Naive B cell (primary cell): ENCODE measurements at places on chromosomes 4 and X. TPM values are rescaled to one million over a fixed set of nuclear protein-coding genes. Genes with fewer than 3 reads are reported as not detected.

- H3K36me3 ChIP-seq = no peaks in the 10 kb centered on the region
- H3K4me3 ChIP-seq = no peak overlapping the region
- H3K4me1 ChIP-seq = peaks cover 27% of the 10 kb centered on the region
- no peaks in the 10 kb centered on the region for H3K27me3 ChIP-seq
Observed at GRCh38 chr4:173257732-173258717, 76.1 kb downstream of the HMGB2 start.

DNA sequence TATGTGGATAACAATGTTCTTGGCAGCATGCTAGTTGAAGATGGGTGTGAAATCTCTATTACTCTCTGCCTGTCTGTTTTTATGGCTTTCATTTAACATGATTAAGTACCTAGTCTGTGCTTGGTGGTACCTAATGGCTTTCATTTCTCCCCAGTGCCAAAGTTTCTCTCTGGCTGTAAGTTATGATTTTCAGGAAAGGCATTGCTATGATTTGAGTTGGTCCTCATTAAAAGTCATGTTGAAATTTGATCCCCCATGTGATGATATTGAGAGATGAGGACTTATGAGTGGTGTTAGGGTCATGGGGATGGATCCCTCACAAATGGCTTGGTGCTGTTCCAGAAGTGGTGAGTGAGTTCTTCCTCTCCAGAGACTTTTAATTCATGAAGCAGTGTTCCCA is 162.4 kb upstream of the IL15 start:
- DNase-seq = no peak
- H3K4me1 ChIP-seq = no peaks in the 10 kb centered on the region
- H3K27me3 ChIP-seq = no peaks in the 10 kb centered on the region
- no peak overlapping the region for H3K4me3 ChIP-seq
- H3K36me3 ChIP-seq = no peaks in the 10 kb centered on the region
- H3K27ac ChIP-seq = no peak overlapping the region

DNA sequence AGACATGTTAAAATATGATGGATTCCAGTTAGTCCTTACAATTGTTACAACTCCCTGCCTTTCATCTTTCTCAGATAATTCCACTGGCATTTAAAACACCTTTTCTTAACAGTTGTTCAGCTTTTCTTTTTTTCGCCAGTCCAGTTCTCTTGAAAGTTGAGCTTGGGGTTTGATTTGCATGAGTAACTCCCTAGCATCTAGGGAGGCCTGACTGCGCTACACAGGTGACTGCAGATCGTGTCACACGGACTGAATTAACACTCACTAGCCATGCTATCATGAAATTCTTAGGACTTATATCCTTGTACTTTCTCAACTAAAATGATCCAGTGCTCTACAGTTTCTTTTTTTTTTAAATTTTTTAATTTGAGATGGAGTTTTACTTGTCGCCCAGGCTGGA is 69.8 kb downstream of the ARHGAP24 start:
- no peaks in the 10 kb centered on the region for H3K27me3 ChIP-seq
- H3K4me3 ChIP-seq = no peak overlapping the region
- H3K36me3 ChIP-seq = peaks cover 4% of the 10 kb centered on the region

- peaks cover 7% of the 10 kb centered on the region for H3K36me3 ChIP-seq
- no peak overlapping the region for H3K4me3 ChIP-seq
- H3K27ac ChIP-seq = no peak overlapping the region
- DNase-seq = no peak
- H3K27me3 ChIP-seq = no peaks in the 10 kb centered on the region
Observed at GRCh38 chrX:152850465-152850864, 19.6 kb downstream of the NSDHL start.

GRCh38 chr4:159983082-159983481 is 880.2 kb downstream of the RAPGEF2 start:
- no peak overlapping the region for H3K4me3 ChIP-seq
- no peak for DNase-seq
- no peaks in the 10 kb centered on the region for H3K4me1 ChIP-seq
- H3K27me3 ChIP-seq = no peaks in the 10 kb centered on the region

- no peaks in the 10 kb centered on the region for H3K4me1 ChIP-seq
- no peaks in the 10 kb centered on the region for H3K36me3 ChIP-seq
- no peak overlapping the region for H3K27ac ChIP-seq
Observed at GRCh38 chrX:84219551-84219950, 31.6 kb upstream of the RPS6KA6 start.

- H3K27me3 ChIP-seq = no peaks in the 10 kb centered on the region
- DNase-seq = no peak
- no peaks in the 10 kb centered on the region for H3K4me1 ChIP-seq
- no peak overlapping the region for H3K4me3 ChIP-seq
- no peak overlapping the region for H3K27ac ChIP-seq
Observed at GRCh38 chr4:106615961-106616360, 247.4 kb upstream of the GIMD1 start.

DNA sequence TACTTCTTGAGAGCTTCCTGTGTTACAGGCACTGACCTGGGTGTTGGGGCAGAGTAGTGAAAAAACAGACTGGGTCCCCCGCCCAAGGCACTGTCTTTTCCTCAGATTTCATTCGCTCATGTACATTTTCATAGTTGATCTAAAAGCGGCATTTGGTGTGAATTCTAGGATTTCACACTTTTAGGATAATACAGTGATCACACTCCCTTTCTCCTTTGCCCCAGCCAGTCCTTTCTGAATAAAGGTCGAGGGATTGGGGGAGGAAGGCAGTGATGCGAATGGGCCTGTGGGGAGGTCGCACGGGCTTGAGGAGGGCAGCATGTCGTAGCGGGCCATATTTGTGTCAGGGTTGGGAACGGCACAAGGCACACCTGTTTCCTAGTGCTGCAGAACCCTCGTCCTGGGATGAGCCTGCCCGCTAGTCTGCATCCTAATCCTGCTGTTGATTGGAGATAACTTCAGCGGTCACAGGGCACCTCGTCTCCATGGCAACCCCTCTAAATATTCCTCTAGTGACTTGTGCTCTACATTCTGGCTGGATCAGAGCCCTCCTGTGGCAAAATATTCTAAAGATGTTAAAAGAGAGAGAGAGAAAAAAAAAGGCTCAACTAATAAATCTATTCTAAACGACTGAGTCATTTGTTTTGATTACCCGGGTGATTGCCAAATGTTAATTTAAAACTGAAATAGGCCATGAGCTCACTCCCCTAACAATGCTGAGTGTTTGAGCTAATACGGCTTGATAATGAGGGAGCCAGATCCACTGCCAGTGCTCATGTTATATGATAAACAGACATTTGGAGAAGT is 21.8 kb downstream of the FHL1 start:
- no peaks in the 10 kb centered on the region for H3K4me1 ChIP-seq
- H3K27ac ChIP-seq = no peak overlapping the region
- no peak overlapping the region for H3K4me3 ChIP-seq

DNA sequence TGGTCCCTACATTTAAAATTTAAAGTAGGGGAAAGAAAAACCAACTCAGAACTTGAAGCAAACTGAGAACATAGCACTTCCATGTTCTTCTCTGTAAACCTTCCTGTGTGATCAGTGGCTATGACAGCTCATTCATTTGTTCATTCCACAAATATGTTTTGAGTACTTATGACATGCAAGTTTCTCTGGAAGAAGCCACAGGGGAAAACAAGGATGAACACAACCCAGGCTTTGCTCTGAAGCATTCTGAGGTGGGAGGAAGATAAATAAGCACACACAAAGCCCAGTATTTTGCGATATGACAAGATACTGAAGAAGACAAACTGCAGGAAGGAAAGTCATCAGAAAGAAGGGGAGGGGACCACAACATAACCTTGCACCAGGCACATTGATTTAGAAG is 96.4 kb downstream of the CHIC2 start:
- H3K4me3 ChIP-seq = no peak overlapping the region
- no peaks in the 10 kb centered on the region for H3K36me3 ChIP-seq
- H3K4me1 ChIP-seq = no peaks in the 10 kb centered on the region
- no peak overlapping the region for H3K27ac ChIP-seq
- H3K27me3 ChIP-seq = peaks cover 11% of the 10 kb centered on the region
- no peak for DNase-seq

DNA sequence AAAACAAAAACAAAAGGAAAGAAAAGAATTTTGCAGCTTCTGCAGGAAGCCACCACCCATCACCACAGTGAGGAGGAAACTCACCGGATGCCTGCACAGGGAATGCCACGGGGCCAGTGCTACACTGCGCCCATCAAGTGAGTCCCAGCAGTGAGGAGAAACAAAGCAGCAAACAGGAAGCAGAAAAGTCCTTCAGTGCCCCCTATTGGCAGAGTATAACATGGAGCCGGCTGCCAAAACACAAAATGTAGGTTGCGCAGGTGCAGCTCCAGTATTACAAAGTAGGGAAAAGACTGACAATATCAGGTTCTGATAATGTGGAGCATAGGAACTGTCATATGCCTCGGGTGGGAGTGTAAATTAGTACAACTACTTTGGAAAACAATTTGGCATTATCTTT is 23.3 kb upstream of the SCML2 start:
- no peaks in the 10 kb centered on the region for H3K4me1 ChIP-seq
- H3K27ac ChIP-seq = no peak overlapping the region
- H3K27me3 ChIP-seq = peaks cover 4% of the 10 kb centered on the region
- H3K36me3 ChIP-seq = no peaks in the 10 kb centered on the region
- peak; percentile 18 for DNase-seq

DNA sequence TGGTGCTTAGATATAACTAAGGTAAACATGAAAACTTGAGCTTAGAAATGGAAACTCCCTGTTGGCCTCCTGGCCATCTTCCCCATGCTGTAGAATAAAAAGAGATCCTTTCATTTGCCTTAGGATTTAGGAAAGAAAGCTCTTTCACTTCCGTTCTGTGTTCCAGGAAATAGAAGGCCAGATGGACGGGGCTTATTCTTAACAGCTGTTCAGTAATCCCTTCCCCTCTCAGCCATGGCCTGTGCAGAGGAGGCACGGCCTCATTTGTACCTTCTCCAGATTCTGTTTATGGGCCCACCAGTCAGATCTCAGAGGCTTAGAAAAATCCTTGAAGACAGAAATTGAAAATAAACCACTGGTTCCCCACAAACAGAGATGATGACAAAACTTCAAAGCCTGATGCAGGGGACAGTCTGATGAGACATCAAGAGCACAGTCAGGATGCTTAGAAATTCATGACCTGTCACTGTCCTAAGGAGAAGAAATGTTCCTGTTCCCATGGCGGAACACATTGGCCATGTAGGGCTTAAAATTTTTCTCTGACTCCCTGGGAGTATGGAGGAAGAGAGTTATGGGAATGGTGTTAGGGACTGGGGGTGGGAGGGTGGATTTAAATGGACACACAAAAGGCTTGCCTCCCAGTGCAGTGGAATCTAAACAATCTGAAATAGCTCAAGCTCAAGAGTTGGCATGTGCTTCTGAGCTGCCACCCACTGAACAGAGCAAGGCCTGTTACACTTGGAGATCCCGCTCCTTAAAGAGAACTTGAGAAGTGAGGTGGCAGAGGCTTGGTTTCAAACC is 188.8 kb downstream of the SOWAHB start:
- H3K27me3 ChIP-seq = peaks cover 8% of the 10 kb centered on the region
- no peaks in the 10 kb centered on the region for H3K36me3 ChIP-seq
- no peak for DNase-seq
- H3K27ac ChIP-seq = no peak overlapping the region
- H3K4me1 ChIP-seq = no peaks in the 10 kb centered on the region

- DNase-seq = no peak
- H3K4me3 ChIP-seq = no peak overlapping the region
- no peak overlapping the region for H3K27ac ChIP-seq
Observed at GRCh38 chr4:73731968-73732610, 8.3 kb upstream of the CXCL8 start.

DNA sequence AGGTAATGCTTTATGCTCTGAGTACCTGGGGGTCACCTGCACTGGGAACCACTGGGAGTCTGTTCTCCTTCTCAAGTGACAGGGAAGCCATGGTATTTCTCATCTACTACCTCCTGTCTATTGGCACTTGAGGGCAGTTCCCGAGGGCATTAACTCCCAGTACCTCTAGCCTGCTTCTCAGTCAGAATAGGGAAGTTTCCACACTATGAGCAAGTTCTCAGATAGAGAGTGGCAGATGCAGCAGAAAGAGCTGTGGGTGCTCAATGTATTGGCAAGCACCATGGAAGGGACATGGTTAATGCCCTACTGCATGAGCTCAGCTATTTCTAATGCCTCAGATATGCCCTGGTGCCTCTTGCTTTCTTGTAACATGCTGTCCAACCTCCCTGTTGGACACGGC is 74.1 kb downstream of the ANOS1 start:
- no peak for DNase-seq
- peaks cover 4% of the 10 kb centered on the region for H3K36me3 ChIP-seq
- H3K4me1 ChIP-seq = no peaks in the 10 kb centered on the region
- no peak overlapping the region for H3K27ac ChIP-seq
- no peak overlapping the region for H3K4me3 ChIP-seq

GRCh38 chr4:991451-992296 is 1.5 kb downstream of the SLC26A1 start:
- no peaks in the 10 kb centered on the region for H3K36me3 ChIP-seq
- H3K27ac ChIP-seq = no peak overlapping the region
- no peaks in the 10 kb centered on the region for H3K27me3 ChIP-seq
- H3K4me3 ChIP-seq = no peak overlapping the region

Gene PPEF1
- not detected for polyA plus RNA-seq

DNA sequence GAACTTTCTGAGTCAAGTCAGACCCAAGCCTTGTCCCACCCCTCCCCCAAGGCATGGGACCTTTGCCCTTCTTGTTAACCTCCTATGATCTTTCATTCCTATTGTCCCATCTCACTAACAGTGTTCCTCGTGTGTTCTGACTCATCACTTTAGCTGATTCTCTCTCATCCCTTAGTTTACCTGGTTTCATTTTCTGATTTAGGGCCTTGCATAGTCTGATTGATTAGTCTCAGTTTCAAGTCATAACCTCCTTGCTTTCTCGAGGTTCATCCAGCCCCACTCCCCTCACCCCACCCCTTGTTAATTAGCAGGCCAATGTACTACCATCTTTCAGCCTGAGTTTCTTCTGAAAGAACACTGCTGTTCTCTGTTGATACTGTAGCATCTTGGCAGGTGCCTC is 517.4 kb downstream of the RPA4 start:
- H3K4me1 ChIP-seq = peaks cover 4% of the 10 kb centered on the region
- no peaks in the 10 kb centered on the region for H3K27me3 ChIP-seq
- no peak overlapping the region for H3K4me3 ChIP-seq
- no peaks in the 10 kb centered on the region for H3K36me3 ChIP-seq
- H3K27ac ChIP-seq = no peak overlapping the region

- no peaks in the 10 kb centered on the region for H3K27me3 ChIP-seq
- H3K27ac ChIP-seq = no peak overlapping the region
- H3K4me1 ChIP-seq = no peaks in the 10 kb centered on the region
Observed at GRCh38 chrX:110871839-110872238, 76.2 kb upstream of the CHRDL1 start.
